ENCODE measurements at places on chromosomes 7 and 10.

GRCh38 chr7:143043391-143043790 is 8.8 kb upstream of the OR6V1 start:
- no peak for DNase-seq

DNA sequence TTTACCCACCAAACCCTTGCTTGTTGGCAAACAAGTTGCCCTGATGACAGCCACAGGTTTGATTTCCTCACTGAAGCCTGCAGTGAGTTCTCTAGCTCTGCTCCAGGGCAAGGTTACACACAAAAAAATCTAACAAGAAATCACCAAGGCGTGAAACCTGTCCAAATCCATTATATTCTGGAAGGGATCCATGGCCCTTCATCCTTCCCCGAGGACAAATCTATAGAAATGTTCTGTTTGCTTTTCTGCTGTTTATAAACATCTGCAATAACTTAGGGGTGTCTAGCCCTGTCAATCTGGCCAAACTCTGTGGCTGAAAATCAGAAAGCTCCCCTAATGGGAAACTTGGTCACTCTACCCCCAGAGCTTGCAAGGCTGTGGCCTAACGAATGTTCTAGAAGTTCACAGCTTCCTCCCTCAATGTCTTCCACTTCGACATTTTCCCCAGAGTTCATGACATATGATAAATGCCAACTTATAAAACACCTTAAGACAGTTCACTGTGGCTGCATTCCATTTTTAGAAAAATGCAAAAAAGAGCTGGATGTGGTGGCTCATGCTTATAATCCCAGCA is 164.5 kb downstream of the PRPF18 start:
- no peak for DNase-seq

- no peak for DNase-seq
Measured at GRCh38 chr10:90321132-90321816, 536.6 kb downstream of the HTR7 start.

DNA sequence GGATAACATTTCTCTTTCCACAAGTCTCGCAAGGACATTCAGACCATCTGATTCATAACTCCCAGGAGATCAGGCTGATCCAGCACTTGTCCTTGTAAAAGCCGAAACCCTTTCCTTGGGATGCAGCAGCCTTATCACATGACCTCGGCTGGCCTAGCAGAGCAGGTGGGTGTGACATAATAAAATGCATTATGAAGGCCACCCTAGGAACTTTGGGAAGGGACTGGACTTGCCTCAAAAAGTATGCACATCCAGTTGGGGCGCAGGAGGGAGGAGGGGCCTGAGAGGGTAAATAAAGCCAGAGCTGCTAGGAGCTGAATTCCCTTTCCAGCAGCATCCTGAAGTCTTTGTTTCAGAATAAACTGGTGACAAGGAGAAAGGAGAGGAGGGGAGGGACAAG is 260.8 kb downstream of the SNX13 start:
- no peak for DNase-seq

DNA sequence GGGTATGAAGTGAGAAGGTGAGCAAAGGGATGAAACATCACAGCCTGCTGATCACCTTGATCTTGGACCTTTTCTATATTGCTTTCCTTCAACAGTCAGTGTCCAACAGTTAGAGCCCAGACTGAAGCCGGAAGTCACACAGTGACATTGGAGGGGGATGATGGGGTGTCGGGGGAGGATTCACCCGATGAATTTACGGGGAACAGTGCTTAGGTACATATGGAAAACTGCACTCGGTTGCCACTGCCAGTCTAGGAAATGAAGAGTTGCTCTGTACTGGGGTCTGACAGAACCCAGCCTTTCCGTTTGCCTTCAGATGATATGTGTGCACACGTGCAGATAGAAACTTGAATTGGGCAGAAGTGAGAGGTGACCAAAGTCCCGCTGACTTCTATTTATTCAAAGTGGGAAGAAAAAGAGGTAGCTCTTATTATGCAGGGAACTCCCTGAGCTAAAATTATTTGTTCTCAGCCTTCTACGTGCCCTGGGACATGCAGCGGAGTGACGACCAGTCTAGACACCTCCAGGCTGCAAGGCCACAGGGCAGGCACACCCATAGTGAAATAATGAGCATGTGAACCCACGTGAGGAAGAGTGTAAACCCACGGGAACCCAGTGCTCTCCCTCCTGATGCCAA is 107.2 kb upstream of the INHBA start:
- DNase-seq: no peak

GRCh38 chr7:126715076-126715475 is 537.7 kb downstream of the GRM8 start:
- DNase-seq: no peak

DNA sequence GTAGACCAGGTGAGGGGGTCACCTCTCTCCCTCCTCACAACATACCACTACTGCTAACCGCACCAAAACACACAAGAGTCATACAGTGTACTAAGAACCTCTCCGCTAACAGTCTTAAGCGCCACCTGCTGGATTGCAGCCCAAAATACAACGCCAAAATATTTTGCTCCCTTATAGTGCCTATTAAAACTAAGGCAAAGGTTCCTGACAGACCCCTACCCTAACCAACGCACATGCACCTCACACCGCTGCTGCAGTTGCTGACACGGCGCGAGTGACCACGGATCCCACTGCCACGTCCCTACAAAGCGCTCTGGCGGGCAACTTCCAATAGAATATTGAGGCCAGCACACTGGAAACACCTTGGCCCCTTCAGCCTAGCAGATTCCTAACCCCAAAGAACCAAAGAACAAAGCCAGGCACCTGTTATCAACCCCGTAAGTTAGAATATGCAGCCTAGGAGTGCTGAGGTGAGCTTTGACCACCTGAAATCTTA is 563.6 kb upstream of the SEMA3D start:
- no peak for DNase-seq

DNA sequence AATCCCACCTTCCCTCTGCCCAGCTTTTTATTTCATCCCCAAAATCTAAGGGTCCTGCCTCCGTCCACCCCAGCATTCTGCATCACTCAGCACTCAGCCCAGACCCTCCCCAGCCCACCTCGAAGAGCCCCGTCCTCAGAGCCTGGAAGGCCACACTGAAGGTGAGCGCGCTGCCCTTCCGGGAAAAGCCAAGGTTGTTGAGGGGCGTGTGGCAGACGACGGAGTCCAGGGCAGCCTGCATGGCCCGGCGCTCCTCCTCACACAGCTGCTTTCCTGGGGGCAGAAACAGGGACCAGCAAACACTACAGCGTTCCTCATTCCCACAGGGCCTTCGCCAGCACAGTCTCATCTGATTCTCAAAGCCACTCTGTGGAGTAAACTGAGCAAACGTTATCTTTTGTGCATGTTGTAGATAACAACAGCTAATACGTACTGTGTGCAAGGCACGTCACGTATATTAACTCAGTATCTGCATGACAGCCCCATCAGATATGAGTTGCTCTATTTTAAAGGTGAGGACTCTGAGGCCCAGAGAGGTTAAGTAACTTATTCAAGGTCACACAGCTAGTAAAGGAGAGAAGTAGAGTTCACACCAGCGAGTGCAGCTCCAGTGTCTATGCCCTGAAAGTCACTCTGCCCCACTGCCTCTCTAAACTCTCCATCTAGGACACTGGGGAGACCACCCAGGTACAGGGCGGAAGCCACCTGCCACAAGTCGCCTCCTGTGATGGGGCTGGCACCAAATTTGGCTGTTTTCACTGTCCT is 2.8 kb downstream of the TRAPPC14 start:
- no peak for DNase-seq

- DNase-seq: no peak
Measured at GRCh38 chr10:3749600-3749999, 35.4 kb downstream of the KLF6 start.

All from stimulated activated CD8-positive, alpha-beta memory T cell treated with anti-CD3 and anti-CD28 coated beads, Interleukin-4, amount 100 ng/mL, for 1 hour (primary cell).